Kidney capillary endothelial cell (primary cell): ENCODE measurements at places on chromosomes 4 and X.

DNA sequence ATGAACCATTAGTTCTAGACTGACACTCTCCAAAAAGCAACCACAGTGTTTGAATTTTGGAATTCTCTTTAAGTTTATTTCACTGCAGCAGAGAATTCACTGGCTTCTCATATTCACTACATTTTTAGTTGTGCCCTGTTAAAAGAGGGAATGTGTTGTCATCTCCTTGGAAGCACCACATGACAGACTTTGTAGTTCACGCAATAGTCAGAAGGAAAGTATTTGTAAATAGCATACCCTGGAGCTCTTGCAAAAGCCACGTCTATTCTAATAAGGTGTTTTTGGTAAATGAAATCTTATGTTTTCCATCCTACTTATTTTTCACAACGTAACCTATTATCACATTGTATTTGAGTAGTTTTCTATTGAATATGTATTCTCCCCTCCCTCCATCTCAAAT lies 25.8 kb downstream of the DOCK11 start:
- no peak for DNase-seq

DNA sequence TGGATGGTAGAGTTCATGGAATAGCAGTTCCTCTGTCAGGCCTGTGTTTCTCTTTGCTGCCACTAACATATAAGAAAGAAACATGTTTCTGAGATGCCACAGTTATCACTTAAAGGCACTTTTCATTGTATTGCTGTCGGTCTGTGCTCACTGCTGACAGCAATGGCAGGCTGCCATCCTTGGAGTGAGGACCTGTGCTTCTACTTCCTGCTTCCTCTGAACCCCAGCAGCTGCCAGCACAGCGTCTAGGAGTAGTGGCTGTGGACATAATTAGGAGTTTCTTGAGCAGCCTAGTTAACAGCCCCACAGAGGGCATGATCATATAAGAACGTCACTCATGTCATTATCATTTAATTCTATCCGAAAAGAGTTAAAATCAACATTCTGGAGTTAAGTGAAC lies 30.5 kb downstream of the F11 start:
- no peak for DNase-seq

DNA sequence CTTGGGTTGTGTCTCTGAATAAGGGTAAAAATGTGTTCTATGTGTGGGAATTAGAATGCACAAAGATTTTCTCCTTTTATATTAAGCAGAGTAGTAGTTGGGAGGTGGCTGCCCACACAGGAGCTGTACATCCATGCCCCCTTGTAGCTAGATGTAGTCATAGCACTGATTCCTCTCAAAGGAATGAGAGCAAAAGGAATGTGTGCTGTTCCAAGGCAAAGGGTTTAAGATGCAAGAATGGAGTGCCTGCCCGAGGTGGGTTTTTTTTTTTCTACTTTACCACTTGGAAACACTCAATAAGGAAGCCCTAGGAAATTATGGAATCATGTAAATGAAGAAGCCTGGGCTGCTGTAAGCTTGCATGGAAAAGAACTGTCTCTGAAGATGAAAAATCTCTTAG lies 2183.2 kb upstream of the AGA start:
- DNase-seq, result peak; percentile 0

- no peak for DNase-seq
Observed at GRCh38 chrX:112968351-112969133, 127.9 kb upstream of the AMOT start.

DNA sequence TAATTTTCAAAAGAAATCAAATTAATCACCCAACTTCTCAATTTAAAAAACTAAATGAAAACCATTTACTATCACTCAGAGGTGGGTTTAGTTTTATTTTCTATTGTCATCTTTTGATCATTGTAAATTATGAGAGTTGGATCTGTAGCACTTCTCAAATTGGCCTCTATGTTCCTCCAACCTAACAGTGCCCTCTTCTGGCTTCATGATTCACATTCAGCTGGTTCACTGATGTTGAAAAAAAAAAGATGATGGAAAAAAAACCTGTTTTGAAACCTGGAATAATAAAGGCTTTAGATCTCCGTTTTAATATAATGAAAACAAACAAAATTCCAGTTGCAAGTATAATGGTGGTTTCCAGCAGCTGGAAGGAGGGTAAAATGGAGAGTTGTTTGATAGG lies 2.4 kb upstream of the NBDY start:
- no peak for DNase-seq
